Liver (tissue), 10 donors: ENCODE measurements at places on chromosomes 2 and 18.

DNA sequence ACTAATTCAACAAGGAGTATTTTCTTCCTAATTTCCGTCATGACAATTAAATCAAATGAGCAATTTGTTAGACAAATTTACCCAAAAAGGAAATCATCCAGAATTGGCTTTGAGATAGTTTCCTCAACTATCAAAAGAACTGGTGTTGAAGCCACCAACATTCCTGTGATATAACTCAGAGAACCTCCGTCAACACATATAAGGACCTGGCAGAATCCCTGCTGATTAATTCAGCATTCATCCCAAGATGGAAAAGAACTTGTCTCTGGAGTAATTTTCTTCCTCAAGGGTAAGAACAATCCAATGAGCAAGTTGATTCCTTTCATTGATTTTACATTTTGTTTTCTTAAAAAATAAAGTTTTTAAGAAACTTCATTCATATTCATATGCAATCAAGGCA, 62.0 kb downstream of the MBD2 start:
- DNase-seq: no peak

GRCh38 chr2:150147889-150148683, 339.4 kb downstream of the RND3 start:
- no peak for DNase-seq

DNA sequence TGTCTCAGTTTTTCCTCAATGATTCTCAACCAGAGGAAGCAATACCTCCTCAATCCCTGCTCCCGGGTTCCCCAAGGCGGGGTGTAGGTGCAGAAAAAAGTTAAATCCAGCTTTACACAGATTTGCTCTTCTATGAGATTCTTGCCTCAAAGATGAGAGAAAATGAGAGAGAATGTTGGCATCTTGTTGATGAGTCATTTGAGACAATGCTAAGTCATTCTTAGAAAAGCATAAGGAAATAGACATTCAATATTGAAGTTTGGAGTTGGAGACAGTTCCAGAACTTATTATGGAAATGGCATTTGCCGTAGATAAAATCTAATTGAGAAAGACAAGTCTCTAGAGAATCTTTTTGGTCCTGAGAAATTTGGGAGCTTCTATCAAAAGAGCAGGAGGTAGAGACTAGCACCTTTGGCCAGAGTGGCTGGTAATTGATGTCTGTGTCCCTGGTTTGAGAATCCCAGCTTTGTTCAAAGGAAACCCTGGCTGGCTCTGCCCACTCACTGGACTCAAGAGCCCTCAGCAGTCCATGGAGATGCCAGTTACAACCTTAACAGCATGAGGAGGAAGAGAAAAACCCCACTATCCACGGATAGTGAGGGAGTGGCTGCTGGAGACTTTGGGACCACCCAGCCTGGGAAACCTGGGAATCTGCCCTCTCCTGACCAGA, 181.2 kb downstream of the FAM124B start:
- DNase-seq: no peak

- DNase-seq: no peak
Observed at GRCh38 chr18:40926679-40927078, 1028.4 kb upstream of the PIK3C3 start.

- peak; percentile 73 for DNase-seq
Observed at GRCh38 chr18:49858309-49859020, 45.1 kb upstream of the ACAA2 start.

GRCh38 chr2:165791421-165792103, 2.5 kb downstream of the GALNT3 start:
- no peak for DNase-seq

DNA sequence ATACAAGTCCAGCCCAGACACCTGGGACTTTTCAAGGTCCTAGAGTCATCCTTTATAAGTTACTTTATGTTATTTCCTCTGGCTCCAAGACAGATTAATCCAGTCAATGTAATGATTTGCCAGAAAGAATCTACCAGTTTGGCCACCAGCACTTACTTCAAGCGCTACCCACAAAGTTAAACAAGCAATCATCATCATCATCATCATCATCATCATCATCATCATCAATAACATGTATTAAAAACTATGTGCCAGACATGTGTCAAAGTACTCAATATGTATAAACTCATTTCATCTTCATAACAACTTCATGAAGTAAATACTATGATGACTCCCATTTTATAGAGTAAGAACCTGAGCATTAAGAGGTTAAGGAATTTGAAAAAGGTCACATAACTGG, 64.3 kb downstream of the LRP2 start:
- DNase-seq: no peak

DNA sequence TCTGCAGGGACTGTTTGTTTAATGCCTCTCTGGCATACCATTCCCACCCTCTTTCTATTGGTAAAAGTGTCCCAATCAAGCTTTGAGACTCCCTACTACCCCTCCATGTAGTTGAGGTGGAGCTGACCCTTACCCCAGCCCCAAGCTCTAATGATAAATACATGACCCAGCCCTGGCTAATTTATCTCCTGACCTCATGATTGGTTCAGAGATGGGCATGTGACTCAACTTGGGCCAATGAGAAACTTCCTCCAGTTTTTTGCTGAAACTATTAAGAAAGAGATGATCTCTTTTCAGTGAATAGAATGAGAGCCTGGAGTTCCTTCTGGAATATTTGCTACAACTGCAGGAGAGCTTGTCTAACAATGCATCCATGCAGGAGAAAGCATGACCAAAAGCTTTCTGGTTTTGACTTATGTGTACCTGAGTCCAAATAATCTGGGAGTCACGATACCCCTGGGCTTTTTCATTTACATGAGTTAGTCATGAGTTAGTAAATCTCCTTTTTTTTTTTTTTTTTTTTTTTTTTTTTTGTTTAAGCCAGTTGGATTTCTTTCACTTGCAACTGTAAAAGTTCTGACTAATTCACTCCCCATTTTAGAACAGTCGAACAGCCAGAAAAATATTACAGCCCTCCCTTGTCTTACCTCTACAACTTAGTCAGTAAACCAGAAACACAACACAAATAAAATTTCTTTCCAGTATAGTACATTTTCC, 66.5 kb upstream of the TLK1 start:
- no peak for DNase-seq

GRCh38 chr2:48345176-48345575, 184.8 kb upstream of the STON1 start:
- DNase-seq: no peak

DNA sequence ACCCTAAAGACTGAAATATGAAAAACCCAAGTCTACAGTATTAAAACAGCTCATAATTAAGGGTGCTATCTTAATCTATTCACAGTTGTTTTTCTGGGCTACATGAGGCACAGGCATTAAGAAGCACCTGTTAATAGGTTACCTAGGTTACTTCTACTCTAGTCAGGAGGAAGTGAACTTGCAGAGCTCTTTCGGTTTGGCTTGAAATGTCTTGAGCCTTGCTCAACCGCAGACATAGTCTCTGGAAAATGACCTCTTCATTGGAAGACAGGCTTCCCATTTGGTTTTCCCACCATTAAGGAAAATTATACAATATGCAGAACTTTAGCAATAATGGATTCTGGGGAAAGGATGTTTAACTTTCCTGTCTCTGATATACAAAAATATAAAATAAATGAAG, 142.3 kb upstream of the KCNJ3 start:
- no peak for DNase-seq

DNA sequence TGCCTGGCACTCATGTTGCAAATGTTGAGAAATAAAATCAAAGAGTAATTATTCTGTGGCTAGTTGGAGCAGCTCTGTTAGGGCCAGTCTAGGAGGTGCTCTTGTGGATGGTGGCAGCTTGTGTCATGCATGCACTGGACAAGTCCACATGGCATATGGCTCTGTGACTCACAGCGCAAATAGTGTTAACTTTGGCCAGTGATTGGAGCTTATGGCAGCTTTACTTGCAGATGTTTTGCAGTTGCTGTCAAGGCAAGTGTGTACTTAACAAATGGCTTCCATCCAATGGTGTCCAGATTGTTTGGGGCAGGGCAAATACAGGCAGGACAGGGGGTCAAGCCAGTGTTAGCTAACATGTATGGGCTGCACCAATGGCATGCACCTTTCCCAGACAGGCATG, 26.1 kb upstream of the TMX3 start:
- no peak for DNase-seq

- no peak for DNase-seq
Observed at GRCh38 chr2:65231121-65231520, 3.5 kb downstream of the ACTR2 start.

- no peak for DNase-seq
Observed at GRCh38 chr2:127392133-127392827, 4.5 kb upstream of the MAP3K2 start.

DNA sequence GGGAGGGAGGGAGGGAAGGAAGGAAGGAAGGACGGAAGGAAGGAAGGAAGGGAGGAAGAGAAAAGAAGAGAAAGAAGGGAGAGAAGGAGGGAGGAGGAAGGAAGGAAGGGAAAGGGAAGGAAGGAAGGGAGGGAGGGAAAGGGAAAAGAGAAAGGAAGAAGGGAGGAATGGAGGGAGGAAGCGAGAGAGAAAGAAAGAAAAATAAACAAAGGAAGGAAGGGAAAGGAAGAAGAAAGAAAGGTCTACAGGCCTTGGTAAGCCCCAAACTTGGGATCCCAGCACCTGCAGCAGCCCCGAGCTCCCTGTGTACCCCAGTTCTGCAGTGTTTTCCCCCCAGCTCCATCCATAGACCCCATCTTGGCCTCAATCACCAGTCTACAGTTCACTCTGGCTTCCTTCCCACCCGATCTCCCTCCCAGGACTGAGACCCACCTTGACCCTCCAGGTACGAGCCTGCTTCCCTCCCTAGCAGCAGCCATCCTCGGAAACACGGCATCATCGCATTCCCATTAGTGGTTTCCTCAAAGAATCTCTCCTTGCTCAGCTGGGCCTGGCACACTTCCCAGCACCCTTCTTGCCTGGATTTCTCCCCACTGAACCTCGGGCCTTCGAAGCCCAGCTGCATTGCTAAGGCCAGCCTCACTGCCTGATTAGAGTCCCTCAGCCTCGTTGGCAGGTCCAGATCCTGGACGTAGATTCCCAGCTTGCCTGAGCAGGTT, 46.1 kb upstream of the SH3BP4 start:
- no peak for DNase-seq

GRCh38 chr2:36780231-36780839, 83.8 kb downstream of the VIT start:
- no peak for DNase-seq

DNA sequence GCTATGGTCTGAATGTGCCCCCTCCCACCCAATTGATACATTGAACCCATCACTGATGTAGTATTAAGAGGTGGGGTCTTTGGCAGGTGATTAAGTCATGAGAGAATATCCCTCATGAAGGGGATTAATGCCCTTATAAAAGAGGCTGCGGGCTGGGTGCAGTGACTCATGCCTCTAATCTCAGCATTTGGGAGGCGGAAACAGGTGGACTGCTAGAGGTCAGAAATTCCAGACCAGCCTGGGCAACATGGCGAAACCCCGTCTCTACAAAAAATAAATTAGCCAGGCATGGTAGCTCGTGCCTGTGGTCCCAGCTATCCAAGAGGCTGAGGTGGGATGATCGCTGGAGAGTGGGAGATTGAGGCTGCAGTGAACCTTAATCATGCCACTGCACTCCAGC, 14.3 kb downstream of the POLR2D start:
- no peak for DNase-seq

DNA sequence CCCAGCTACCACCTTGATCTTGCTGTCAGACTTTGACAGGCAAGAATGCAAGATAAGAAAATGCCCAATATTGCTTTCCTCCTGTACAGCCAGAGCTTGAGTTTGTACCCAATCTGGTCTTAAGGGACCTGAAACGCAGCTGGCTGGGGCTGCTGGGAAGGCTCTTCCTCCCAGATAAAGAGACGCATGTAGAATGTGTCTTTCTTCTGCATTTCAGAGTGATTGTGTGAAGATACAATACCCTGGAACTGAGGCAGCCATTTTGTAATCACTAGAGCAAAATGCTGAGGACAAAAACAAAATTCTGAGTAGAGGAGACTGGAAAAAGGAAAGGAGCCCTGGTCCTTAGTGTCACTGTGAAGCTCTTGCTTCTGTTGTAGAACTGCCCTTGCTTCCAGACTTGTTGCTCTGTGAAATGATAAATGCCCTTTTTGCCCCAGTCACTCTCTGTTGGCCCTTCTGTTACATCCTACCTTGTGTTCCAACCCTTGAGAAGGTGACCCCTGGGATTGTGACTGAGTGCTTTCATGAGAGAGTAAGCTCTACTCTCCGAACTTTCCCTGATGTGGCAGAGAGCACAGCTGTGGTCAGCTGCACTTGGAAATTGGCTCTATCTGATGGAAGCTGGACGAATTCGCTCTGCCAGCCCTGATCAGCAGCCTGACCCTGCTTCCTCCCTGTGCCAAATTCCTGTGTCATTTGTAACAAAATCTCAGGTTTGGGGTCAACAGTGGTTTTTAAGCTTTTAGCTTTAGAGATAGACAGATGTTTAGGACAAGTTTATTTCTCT, 137.4 kb upstream of the RBMS1 start:
- DNase-seq: no peak

DNA sequence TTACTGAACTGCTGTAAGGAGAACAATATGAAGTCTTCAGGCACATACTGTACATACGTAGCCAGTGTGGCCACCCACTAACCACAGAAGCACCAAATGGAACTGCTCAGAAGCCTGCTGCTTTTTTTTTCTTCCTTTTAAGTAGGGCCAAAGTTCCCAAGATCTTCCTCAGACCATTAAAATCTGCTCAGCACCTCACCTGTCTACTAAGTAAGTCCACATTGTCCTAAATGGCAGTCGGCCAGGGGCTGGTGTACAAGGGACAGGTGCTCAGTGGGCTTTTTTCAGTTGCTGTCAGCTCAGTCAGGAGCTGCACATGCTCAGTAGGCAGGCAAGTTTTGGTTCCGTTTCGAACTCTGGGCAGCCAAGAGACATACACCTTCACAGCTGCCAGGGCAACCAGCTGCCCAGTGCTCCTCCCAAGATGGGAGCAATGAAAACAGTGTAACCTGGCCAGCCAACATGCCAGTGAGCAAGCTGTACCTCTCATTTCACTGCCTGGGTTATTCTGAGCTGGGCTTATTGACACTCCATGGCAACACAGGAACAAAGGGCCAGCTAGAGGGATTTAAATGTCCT, 86.1 kb downstream of the ACVR1 start:
- DNase-seq: no peak

DNA sequence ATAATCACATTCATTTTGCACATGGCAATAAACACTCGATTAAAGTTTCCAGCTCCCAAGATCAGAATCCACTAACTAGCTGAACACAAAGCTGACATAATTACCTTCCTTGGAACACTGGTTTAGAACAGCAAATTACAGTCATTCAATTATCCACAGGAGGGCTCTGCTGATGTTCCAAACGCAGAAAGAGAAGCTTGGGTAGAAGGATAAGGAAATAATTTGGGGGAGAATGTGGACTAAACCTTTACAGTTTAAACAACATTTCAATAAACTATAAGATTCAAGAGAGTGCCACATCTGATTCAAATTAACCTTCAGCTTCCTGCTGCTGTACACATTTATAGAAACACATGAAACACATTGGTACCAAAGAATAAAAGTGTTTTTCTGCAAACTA, 67.8 kb upstream of the ARL4C start:
- no peak for DNase-seq

- DNase-seq: no peak
Observed at GRCh38 chr2:187390891-187391290, 57.2 kb downstream of the CALCRL start.
